ENCODE measurements at places on chromosomes 1 and 21.
A peak's percentile ranks its signal among the peaks of the same experiment; 100 is the strongest.

DNA sequence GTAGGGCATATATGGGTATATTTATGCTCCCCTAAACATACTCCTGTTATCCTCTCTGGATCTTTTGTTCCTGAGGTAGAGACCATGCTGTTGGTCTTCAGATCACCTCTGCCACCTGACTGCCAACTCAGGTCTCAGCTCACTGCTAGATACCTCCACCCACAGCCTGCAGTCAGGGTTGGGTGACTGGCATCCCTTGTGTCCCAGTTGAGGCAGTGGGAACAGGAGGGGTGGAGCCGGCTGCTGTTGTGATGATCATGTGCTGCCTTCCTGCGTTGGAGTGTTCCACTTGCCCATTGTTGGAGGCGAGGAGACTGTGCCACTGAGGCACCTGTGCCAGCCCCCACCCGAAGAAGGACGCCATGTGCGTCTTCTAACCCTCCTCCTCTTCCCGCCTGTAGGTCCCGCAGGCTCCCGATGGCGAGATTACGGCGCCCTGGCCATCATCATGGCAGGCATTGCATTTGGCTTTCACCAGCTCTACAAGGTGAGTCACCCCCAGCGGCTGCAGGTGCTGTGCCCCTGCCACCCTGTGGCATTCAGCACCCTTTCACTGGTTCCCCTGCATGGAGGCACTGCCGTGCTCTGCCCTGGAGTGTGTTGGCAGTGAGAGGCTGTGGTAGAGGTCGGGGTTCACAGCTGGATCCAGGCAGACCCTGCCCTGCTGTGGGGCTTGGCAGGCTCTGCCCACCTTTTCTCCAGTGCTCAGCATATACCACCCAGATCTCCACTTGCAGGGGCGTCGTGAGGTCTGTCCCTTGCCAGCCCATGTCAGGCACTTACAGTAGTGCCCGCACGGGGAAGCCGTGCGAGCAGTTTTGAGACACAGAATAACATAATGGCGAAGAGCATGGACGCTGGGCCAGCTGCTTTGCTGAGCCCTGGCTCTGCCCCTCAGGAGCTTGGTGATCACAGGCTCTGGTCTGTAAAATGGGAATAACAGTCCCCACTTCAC, 143.5 kb downstream of the PEX14 start:
- no peak for DNase-seq

DNA sequence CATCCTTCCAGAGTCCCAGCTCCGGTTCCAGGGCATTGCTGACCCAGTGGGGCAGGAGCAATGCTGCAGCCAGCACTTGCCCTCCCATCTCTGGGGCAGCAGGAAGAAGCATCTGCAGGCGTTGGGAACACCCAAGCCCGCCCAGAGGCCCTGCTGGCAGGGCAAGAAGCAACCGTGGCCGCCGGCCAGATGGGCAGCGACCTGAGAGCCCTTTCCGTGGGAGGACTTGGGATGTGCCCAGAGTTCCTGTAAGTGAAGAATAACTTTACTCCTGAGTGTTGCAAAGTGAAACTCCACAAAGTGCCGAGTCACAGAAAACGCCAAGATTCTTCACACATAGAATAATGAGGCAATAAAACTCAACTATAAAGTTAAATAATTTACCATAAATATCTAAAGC, 46.0 kb downstream of the GRIK3 start:
- DNase-seq: no peak

GRCh38 chr1:152111515-152111968, 3.7 kb downstream of the TCHH start:
- DNase-seq: peak; percentile 8

GRCh38 chr1:193856261-193856660, 669.8 kb upstream of the B3GALT2 start:
- DNase-seq: no peak

GRCh38 chr1:207648334-207649209, 3.6 kb downstream of the CR1L start:
- DNase-seq: no peak

DNA sequence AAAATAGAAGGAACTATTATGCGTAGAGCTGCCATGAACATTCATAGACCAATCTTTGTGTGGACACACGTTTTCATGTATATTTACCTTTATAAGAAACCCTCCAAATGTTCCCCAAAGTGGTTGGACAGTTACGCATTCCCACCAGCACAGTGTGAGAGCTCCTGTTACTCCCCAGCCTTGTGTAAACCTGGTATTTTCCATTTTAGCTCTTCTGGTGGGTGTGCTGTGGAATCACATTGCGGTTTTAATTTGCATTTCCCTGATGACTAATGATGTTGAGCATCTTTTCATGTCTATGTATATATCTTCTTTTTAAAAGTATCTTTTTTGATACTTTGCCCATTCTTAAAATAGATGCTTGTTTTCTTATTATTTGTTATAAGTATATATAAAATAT, 3.2 kb upstream of the UBASH3A start:
- DNase-seq: peak; percentile 27

DNA sequence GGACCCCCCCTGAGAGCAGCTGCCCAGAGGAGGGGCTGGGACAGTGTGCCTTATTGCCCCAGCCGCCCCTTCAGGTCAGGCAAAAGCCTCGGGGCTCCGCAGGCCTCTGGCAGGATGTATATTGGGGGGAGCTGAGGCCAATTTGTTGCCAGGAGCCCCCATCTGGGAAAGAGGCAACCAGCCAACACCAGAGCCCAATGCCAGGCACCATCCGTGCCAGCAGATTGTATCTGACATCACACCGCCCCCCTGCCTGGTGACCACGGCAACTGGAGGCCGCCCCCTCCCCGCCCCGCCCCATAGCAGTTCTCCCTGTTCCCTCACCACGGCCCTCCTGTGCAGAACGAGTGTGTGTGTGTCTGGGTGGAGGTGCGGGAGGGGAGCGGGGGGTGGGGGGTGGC, 3.6 kb upstream of the PLEKHG5 start:
- no peak for DNase-seq

DNA sequence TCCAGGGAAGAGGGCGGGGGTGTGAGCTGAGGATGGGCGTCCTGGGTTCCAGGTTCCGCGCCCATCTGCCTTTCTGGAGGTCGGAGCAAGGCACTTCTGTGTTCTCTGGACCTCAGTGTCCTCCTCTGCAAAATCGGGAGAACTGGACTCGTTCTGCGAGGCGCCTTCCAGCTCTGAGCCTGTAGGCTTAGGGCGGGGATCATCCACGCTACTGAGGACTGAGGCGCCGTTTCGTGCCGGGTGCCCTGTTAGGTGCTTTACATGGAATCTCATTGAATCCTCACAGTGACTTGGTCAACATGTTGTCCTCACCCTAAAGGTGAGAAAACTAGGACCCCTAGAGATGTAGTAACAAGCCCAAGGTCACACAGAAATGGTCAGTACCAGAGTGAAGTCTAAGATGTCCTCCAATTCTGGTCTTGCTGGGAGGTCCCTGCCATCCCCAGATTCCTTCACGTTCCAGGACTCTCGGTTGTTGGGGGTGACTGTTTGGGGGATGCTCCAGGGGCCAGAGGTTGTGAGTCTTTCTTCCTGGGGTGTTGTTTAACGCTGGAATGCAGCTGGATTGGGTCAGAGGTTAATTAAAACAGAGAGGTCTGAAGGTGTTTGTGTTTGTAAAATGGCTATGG, 677 bp downstream of the PRKAA2 start:
- DNase-seq: no peak

- DNase-seq: no peak
Observed at GRCh38 chr1:64948216-64948615, 18.1 kb downstream of the JAK1 start.

GRCh38 chr21:42287193-42288083, 27.8 kb downstream of the TFF3 start:
- DNase-seq: no peak
